Glomerular endothelial cell (primary cell): ENCODE measurements at places on chromosomes 16 and 17. TPM values are rescaled to one million over a fixed set of nuclear protein-coding genes. Genes with fewer than 3 reads are reported as not detected.

Gene MATCAP1
- total RNA-seq, result 20.1 and 25.3 TPM in 2 replicates

Gene TCAP
- 0.05 and 2.1 TPM in 2 replicates for total RNA-seq

Gene HS3ST3A1
- 9.1 and 14.2 TPM in 2 replicates for total RNA-seq

Gene OTOP2
- not detected in 2 replicates for total RNA-seq

Gene KRTAP3-1
- not detected in 2 replicates for total RNA-seq

Gene PRR29
- 0.12 and 2.0 TPM in 2 replicates for total RNA-seq

Gene PRDM7
- not detected in 2 replicates for total RNA-seq

Gene CSNK2A2
- total RNA-seq, result 50.7 and 68.8 TPM in 2 replicates
